Liver (tissue), 10 donors: ENCODE measurements at places on chromosomes 12 and 14. TPM values are rescaled to one million over a fixed set of nuclear protein-coding genes. Genes with fewer than 3 reads are reported as not detected.

The YLPM1 gene
- 5.9 TPM for polyA plus RNA-seq

The NTF3 gene
- 1.5 TPM for polyA plus RNA-seq

The TAS2R7 gene
- not detected for polyA plus RNA-seq

The ZNF219 gene
- polyA plus RNA-seq, result 1.3 TPM
